ENCODE measurements at places on chromosomes 13 and 19.

- DNase-seq = peak; percentile 73
These were observed 47.2 kb downstream of the ZAR1L start for GRCh38 chr13:32267836-32268439.

DNA sequence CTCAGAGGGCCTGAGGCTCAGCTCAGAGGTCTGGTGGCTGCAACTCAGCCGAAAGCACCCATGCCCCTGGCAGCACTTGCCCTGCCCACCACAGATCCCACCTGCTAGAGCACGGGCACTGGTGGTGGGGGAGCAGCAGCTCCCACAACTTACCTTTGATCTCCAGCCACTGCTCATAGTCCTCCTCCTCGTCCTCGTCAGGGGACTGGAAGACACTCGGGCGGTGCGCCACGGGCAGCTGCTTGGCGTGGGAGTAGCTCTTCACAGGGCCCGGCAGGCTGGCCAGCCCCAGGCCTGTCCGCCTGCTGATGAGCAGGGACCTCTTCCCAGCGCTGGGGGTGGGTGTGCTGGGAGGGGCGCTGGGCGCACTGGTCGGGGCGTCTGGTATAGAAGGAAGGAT is 14.6 kb downstream of the SUGP1 start:
- DNase-seq = no peak

DNA sequence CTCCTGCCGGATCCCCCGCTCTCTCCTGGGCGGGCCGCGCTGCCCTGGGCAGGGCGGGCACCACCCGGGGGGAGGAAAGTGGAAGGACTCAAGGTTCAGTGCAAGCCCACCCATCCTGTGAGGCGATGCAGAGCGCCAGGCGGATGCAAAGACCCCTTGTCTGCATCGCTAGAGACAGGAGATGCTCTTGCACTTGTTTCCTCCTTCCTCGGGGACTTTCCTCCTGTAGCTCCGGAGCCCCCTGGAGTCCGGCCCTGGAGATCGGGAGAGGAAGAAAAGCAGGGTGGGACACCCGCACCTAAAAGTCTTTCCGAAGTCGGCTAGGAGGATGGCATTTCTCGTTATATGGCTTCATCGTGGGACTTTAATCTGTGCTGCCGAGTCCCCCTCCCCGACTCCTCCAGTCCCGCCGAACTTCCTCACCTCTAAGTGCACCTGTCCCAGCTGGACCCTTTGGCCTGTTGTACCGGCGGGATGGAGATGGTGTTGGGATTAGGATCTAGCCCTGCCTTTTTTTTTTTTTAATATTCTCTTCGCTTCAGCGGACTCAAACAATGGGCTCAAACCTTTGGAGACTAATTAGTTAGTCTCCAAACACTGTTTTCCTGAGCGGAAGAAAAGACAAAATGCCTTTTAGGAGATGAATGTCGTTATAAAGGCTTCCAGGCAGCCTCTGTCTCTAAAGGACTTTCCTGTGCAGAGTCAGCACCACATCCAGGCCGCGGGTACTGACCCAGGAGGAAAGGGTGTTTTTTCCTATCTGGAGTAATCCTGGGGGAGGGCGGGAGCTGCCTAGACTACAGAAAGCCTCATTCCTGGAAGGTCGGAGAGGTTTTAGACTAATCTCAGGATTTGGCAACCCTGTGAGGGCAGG is 725 bp downstream of the FAM124A start:
- peak; percentile 26 for DNase-seq

DNA sequence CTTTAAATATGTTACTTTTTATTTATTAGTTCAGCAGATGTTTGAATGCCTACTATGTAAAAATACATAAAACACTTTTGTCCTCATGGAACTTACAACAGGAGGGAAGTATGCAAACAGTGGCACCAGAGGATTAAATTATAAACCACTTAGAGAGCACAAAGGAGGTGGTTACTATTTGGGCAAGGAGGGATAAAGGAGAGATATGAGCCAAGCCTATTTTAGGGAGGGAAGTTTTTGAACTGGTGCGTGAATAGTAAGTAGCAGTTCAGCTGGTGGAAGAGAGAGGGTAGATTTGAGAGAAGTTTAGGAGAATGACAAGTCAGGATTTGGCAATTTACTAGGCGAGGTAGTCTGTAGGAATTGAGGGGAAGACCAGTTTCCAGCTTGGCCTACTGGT is 8.6 kb downstream of the AKAP11 start:
- no peak for DNase-seq

DNA sequence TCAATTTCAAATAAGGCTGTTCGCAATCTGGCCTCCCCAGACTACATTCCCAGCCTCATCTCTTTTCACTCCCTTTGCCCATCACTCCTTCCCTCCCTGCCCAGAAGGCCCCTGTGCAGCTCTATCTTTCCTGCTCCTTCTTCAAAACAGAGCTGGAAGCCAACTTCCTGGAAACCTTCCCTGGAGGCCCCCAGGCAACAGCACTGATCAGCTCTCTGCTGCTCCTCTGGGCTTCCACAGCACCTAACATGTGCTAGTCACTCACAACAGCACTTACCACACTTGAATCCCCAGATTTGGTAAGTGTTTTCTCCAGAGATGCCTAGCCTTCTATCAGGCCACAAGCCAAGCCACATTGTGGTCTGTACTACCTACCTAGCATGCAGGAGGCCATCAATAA is 9.5 kb downstream of the SMAD9 start:
- DNase-seq = no peak

GRCh38 chr13:87855553-87855952 is 184.4 kb downstream of the SLITRK5 start:
- no peak for DNase-seq

DNA sequence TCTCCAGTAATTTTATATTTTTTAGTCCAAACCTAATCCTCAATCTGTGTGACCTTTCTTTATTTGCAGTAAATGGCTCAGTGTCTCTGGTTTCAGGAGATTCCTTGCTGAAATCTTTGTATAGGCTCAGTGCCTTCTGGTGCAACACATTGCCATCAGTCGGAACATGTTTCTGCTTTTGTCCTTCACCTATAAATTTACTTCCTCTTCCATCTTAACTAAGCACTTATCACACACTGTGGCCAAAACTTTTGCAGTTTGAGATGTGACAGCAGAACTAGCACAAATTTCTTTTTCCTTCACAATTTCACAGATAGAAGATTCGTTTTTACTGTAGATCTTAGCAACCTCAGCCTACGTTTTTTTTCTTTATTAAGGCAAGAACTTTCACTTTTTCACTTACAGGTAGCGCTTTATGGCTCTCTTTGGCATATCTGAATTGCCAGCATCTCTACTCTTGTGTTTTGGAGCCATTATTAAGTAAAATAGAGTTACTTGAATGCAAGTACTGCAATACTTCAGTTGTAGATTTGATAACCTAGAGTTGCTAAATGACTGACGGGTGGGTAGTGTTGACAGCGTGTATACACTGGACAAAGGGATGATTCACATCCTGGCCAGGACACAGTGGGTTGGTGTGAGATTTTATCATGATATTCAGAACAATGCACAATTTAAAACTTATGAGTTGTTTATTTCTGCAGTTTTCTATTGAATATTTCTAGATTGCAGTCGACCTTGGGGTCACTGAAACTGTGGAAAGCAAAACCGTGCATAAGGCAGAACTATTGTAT is 44.3 kb downstream of the NDFIP2 start:
- no peak for DNase-seq

DNA sequence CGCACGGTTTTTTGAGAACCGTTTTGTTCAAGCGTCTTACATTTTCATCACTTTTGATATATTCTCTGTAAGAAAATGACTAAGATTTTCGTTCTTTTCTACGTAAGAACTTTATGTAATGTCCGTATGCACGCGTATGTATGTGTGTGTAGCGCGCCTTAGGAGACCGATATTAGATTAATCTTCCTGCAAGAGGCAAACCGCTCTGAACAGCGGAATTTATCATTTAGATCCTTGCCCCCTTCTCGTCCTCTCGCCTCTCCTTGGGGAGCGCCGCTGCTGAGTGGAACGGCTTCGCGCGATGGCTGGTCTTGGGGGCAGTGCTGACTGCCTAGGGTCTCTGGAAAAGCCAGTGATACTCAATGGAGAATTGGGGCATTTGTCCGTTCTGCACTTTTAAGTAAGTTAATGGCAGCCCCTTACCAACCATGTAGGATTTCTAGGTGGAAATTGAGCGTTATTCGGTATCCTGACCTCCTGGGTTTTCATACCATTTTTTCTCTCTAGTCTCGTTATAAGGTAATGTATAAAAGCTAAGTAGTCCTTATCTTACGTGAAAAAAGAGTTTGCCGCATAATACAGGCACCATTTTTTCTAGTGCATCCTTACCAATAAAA is 4.7 kb downstream of the MAB21L1 start:
- DNase-seq = no peak

- DNase-seq = no peak
These were observed 667.1 kb downstream of the PCDH9 start for GRCh38 chr13:66563076-66563475.

GRCh38 chr19:1591421-1592023 is 1.1 kb downstream of the MBD3 start:
- DNase-seq = no peak

GRCh38 chr19:51599084-51599483 is 28.0 kb downstream of the ZNF175 start:
- DNase-seq = no peak

- DNase-seq = no peak
These were observed 258.8 kb upstream of the SPRY2 start for GRCh38 chr13:80599765-80600164.

GRCh38 chr19:18306888-18307260 is 16.0 kb downstream of the LSM4 start:
- DNase-seq = no peak

GRCh38 chr13:35909837-35910540 is 221.2 kb downstream of the DCLK1 start:
- no peak for DNase-seq

DNA sequence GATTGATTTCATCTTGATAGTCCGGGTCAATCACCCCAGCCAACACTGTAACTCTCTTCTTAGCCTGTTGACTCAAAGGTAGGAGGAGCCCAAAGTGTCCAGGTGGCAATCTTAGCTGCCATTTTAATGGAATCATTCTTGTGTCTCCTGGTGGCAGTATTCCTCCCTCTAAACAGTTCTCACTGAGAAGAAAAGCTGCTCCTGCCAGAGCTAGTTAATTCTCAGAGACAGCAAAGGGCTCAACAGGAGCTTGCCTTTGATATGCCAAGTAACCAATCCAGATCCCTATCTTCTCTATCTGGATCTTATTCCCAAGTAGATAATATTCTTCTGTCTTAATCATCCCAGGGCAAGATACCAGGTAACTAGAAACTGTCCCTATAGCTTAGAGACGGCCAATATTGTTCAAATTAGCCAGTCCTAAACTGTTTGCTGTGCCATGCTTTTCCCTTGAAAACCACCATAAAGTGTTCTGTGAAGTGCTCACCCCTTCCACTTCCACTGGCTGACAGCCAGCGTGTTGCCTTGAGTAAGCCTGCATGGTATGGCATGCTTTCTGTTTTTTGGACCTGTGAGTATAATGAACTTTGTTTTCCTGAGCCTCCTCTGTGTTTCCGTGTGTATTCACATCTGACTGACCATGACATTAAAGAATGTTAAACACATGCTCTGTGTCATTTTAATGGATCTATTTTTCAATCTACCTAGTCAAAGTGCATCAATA is 463.7 kb upstream of the SLITRK5 start:
- no peak for DNase-seq

GRCh38 chr13:113609616-113610015 is 25.1 kb downstream of the TFDP1 start:
- DNase-seq = no peak

DNA sequence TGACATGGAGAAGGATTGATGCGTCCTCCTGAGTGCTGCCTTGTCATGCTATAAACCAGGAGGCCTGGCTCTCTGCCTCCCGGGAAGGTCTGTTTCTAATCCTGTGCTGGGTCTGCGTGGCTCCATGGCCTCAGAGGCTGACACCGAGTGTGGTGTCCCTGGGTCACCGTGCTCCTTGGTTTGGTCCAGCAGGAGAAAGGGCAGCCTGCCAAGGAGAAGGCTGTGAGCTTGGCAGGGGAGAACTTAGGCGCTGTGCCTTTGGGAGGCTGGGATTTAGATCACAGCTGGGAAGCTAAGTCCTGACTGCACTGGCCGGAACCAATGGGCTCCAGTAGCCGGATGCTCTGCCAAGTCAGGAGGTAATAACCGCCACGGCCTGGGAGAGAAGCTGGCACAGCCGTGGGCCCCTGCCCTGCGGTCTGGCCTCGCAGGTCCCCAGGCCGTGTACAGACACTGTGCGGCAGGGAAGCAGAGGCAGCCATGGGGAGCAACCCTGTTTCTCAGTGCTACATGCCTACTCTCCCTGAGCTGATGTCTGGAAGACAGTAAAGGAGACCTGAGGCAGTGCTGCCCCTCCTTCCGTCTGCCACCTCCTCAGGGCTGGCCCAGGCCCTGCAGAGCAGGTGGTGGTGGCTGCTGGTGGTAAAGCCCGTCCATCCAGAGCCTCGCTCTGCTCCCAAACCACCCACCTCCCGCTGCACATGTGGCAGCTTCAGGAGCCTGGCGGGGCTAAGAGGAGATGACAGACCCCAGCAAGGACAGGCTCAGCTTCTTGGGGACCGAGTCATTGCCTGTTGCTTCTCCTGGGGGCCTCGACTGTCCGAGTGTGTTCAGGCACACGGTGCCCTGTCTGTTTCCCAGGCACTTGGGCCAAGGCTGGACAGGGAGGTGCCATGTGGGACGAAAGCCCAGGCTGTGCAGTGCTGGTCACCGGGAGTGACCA is 44.9 kb downstream of the C13orf46 start:
- DNase-seq = no peak

- no peak for DNase-seq
These were observed 59.5 kb downstream of the KCNC3 start for GRCh38 chr19:50269653-50270052.

GRCh38 chr13:48299591-48299990 is 4.0 kb upstream of the RB1 start:
- no peak for DNase-seq

- no peak for DNase-seq
These were observed 25.3 kb downstream of the NAXD start for GRCh38 chr13:110640591-110641029.

DNA sequence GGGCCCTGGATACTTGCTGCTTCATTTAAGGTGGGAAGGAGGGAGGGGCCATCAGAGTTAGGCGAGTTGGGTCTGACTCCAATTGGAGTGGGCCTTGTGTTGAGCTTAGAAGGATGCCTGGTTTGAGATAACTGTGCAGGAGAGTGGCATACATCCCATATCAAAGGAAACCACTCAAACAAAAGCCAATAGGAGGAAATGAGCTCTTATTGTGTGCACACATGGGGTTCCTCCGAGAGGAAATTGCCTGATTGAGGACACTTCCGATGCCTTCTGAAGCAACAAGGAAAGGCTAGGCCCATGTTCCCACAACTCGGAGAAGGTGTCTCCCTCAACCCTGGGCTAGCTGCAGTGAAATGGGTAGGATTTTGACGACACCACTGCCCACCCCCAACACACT is 19.6 kb downstream of the MBNL2 start:
- no peak for DNase-seq
